ENCODE measurements at places on chromosomes 3 and 15.
A peak's percentile ranks its signal among the peaks of the same experiment; 100 is the strongest.

DNA sequence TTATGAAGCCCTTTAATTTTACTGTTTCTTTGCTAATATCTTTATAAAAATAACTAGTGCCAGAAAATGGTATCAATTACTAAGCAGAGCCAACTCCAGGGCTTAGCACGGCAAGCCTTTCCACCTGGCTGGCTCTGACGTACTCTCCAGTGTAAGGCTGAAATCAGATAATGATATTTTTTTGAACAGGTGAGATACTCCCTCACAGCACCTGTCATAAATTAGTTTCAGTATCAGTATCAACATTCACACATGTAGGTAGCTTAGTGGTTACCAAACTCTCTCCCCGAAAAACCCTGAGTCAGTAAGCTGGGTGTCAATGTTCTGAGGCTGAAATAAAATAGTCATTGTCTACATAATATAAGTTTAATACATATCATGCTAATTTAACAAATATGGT is 710.1 kb downstream of the SQOR start:
- DNase-seq: no peak

- DNase-seq: no peak
Observed at GRCh38 chr15:27864086-27864485, 235.0 kb downstream of the OCA2 start.

GRCh38 chr3:87121856-87122255 is 105.3 kb upstream of the CHMP2B start:
- DNase-seq: no peak

DNA sequence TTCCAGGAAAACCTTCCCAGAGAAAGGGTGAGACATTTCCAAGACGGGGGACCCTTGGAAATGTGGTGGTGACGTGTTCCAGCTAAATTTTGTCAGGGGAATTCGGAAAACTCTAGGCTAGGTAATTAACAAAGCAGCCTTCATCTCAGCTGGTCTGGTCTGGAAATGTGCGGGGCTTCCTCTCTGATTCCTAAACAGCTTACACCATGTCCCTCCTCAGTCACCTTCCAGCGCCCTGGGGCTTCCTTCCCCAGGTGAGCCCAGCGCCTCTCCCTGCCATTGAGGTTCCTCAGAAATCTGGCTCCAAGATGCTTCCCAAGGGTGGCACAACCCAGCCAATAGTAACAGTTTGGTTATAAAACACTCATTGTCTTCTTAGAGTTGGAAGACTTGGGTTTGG is 571 bp downstream of the ACAD9 start:
- no peak for DNase-seq

DNA sequence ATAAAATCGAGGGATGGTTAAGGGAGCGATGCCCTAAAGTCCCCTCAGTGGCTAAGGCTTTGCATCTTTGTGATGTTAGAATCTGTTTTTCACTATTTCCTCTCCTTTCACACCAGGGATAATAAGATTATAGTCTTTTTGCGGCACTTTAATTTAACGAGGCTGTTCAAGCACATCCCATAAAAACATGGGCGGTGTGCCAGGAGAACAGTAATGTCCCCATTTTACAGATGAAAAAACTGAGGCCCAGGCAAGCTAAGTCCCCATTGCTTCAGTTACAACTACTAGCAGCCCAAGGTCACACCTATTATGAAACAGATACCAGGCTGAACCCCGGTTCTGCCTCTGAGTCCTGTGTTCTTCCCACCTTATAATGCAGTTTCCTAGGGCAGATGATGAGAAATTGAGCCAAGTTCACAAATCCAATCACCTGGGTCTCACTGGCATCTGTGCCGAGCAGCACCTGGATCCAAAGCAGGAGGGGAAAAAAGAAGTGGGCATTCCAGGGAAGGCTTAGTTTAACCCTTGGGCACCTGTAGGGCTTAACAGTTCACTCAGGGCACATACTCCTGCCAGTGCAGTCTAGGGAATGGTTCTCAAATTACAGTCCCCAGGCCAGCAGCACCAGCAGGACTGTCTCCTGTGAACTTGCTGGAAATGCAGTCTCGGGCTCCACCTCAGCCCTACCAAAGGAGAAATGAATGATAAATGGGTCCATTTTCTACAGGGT is 169.3 kb downstream of the RAB11A start:
- no peak for DNase-seq

DNA sequence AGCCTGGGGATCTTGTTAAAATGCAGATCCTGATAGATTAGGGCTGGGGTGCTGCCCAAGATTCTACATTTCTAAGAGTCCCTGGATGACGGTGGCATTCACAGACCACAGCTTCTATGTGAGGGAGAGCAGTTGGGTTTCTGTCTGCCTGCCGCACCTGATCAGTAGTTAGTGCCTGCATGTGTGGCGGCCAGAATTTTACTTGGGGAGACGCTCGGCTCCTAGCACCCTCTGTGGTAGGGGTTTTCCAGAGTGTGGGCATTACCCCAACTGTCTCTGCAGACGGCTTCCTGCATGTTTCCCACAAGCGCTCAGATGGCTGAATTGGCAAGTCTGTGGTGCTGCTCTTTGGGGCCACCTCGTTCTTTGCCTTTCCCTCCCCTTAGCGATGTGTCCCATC is 8.3 kb downstream of the GHRL start:
- peak; percentile 46 for DNase-seq

GRCh38 chr15:39397883-39398282 is 183.0 kb upstream of the THBS1 start:
- DNase-seq: no peak

- no peak for DNase-seq
Observed at GRCh38 chr3:46882377-46883053, 5.0 kb downstream of the PTH1R start.

GRCh38 chr3:73602170-73602569 is 22.6 kb downstream of the PDZRN3 start:
- no peak for DNase-seq
